Stimulated activated naive CD4-positive, alpha-beta T cell treated with Interleukin-2 at 50 U/mL for 16 hours (primary cell): ENCODE measurements at places on chromosomes 11 and 22.

- no peak for DNase-seq
Measured at GRCh38 chr22:37777122-37777687, 30.5 kb upstream of the GCAT start.

GRCh38 chr11:94934846-94935245, 38.5 kb downstream of the CWC15 start:
- no peak for DNase-seq

DNA sequence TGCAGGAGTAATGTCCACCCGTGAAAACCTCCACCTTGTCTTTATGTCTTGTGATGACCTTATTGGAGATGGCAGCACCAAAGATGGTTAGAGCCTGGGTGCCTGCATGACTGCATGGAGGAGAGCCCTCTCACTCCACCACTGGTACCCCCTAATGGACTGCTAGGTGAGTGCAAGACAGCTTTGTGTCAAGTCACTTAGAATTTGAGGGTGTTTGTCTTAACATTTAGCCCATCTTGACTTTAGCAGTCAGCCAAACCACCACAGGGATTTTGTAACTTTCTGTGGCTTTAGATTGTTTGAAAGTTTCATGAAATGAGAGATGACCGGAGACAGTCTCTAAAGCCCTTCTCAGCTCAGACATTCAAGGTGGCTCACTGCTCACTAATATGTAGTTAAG, 232.9 kb upstream of the NCAM1 start:
- no peak for DNase-seq

GRCh38 chr11:24267014-24267413, 229.8 kb upstream of the LUZP2 start:
- no peak for DNase-seq
